ENCODE measurements at places on chromosomes 7 and 10.

GRCh38 chr10:80518143-80518806 is 19.4 kb upstream of the SH2D4B start:
- DNase-seq = no peak

- DNase-seq = no peak
Measured at GRCh38 chr10:52615756-52616394, 156.7 kb downstream of the MBL2 start.

DNA sequence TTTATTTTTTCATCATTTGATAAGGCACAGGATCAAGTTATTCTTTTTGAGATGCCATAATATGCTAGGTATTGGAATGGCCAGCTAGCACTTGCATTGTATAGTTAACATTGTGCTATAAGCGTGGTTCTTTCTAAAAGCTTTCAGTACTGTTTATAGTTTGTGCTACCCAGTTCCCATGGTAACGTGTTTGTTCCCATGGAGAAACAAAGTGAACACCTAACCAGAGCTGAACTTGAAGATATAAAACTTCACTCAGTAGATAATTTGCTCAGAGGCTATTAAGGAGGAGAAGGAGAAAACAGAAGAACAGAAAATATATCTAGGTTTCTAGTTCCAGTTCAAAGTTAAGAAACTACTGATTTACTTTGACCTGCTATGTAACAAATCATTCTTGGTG is 23.6 kb upstream of the ITGB8 start:
- no peak for DNase-seq

DNA sequence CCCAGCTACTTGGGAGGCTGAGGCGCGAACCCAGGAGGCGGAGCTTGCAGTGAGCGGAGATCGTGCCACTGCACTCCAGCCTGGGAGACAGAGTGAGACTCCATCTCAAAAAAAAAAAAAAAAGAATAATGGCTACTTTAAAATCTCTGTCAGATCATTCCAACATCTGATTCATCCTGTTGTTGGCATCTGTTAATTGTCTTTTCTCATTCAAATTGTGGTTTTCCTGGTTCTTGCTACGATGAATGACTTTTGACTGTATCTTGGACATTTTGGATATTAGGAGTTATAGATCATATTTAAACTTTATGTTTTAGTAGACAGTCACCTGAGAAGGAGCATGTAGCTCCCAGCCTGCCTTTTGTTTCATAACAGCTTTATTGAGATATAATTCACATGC is 8.5 kb downstream of the TPST1 start:
- DNase-seq = no peak

GRCh38 chr10:47206449-47207280 is 93.3 kb upstream of the GDF10 start:
- no peak for DNase-seq

DNA sequence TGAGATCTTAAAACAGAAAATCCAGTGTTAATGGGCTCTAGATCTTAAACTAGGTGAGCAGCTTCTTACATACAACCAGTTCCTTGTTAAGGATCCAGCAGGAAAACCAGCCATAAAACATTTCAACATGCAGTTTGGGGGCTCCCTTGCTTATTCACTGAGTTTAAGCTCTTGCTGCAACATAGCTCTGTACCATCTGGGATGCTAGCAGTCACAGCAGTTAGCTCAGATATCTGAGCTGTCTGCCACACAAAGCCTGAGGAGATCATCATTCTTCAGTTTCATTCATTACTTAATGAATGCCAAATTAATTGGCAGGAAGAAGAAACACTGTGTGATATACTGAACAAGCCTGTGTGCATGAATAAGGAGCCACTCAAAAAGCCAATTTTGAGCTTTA is 62.8 kb downstream of the PODXL start:
- no peak for DNase-seq

GRCh38 chr10:17181751-17182150 is 19.7 kb downstream of the TRDMT1 start:
- DNase-seq = no peak

GRCh38 chr10:120516426-120516825 is 59.4 kb downstream of the PLPP4 start:
- DNase-seq = no peak

- no peak for DNase-seq
Measured at GRCh38 chr7:118327174-118327573, 102.7 kb downstream of the ANKRD7 start.

GRCh38 chr10:24721229-24722106 is 2.2 kb downstream of the ARHGAP21 start:
- DNase-seq = no peak

DNA sequence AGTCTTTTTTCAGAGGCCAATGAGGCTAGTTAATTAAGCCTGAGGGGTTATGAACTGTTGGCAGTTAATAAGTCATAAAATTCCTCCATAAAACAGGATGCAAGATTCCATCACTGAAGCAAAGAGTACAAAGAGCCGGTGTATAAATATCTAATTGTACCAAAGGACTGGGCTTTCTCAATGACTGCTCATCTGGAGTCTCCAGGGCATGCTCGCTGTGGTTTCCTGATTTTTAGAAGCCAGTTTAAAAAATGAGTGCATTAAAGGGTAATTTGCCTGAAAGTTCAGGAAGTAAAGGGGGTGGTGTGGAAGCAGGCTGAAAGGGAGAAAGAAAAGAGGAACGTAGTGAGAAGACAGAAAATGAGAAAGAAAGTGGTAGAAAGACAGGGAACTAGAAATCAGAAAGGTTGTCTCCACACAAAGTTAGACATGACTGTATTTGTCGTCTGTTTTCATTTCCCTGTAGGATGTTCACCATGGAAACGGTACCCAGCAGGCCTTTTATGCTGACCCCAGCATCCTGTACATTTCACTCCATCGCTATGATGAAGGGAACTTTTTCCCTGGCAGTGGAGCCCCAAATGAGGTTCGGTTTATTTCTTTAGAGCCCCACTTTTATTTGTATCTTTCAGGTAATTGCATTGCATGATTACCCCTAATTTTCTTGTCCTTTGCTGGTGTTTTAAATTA is 282.3 kb downstream of the TWIST1 start:
- DNase-seq = no peak

DNA sequence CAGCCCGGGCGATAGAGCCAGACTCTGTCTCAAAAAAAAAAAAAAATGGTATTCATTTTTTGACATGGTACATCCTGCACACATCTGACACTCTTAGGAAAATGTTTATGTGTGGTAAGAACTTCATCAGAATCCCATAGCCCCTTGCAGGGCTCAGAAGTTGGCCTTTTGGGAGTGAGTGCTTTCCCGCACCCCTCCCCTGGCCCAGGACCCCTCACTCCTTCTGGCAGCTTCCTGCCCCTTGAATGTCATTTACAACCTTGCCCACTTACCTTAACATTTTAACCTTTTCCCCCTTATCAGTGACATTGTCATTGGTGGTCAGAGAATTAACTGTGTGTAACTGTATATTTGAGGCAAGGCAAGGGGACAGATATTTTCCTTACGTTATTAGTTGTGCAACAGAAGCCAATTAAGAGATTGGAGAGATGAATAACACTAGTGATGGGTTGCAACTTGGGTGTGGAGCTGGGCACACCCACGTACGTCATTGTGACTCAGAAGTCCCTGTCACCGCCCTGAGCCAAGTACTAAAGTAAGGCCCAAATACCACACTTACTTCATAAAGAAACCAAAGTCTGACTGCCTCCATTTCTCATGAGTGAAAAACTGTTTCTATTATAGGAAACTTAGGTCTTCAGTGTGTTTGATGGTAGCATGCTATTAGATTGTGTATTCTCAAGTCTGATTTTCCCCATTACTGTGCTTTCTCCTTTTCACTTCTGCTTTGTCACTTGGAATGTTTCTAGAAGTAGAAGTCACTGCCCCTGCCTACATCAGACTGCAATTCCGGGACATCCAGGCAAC is 31.6 kb downstream of the OGDH start:
- peak; percentile 72 for DNase-seq

DNA sequence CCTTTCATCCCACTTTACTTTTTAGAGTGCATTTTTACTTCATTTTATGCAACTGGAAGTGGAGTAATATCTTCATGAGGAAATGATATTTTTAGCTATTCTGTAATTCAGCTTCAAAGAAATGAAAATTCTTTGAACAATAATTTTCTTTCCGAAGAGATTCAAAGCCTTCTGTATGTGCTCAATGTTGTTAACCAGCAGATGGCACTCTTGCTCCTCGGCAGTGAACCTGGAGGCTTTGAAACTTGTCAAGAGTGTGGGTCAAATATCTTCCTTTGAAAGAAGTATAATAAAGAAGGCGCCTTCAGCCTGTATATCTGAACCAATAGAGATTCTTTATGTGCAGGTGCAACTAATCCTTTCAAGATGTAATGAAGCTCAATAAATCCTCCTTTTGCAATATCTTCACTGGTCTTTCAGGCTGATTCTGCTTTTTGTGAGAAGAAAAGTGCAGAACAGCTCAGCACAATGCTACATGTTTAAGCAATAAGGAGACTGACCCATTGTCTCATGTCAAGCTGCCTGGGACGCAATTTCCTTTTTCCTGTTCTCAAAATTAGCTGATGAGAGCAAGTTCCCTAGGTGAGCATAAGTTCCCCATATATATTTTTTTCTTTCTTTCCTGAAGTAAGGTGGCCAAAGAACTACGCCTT is 258.4 kb downstream of the SEMA3A start:
- peak; percentile 43 for DNase-seq

DNA sequence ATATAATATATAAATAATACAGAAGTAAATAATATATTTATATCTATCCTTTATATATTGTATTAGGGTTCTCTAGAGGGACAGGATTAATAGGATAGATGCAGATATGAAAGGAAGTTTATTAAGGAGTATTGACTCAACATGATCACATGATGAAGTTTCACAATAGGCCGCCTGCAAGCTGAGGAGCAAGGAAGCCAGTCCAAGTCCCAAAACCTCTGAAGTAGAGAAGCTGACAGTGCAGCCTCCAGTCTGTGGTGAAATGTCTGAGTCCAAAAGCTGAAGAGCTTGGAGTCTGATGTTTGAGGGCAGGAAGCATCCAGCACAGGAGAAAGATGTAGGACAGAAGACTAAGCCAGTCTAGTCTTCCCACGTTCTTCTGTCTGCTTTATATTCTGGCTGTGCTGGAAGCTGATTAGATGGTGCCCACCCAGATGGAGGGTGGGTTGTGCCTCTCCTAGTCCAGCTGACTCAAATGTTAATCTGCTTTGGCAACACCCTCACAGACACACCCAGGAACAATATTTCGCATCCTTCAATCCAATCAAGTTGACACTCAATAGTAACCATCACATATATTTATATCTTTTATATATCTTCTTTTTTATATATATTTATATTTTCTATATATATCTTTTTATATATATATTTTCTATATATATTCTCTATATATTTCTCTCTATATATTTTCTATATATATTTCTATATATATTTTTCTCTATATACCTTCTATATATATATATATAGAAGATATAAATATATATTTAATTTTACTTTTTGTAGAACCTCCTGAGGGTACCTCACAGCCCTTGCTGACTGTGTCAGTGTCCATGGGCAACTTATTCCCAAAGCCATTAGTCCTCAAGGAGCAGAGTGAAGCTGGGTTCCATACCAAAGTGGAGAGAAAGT is 24.6 kb upstream of the AKR1B10 start:
- DNase-seq = no peak

- no peak for DNase-seq
Measured at GRCh38 chr7:6420680-6421079, 27.1 kb downstream of the DAGLB start.

DNA sequence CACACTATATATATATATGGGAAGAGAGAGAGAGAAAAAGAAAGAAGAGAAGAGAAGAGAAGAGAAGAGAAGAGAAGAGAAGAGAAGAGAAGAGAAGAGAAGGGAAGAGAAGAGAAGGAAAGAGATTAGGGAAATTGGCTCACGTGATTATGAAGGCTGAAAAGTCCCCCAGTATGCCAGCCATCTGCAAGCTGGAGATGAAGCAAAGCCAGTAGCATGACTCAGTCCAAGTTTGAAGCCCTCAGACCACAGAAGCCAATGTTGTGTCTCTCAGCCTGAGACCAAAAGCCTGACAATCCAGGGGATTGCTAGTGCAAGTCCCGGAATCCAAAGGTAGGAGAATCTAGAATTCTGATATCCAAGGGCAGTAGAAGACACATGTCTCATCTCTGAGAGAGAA is 206.3 kb upstream of the PRSS1 start:
- no peak for DNase-seq

DNA sequence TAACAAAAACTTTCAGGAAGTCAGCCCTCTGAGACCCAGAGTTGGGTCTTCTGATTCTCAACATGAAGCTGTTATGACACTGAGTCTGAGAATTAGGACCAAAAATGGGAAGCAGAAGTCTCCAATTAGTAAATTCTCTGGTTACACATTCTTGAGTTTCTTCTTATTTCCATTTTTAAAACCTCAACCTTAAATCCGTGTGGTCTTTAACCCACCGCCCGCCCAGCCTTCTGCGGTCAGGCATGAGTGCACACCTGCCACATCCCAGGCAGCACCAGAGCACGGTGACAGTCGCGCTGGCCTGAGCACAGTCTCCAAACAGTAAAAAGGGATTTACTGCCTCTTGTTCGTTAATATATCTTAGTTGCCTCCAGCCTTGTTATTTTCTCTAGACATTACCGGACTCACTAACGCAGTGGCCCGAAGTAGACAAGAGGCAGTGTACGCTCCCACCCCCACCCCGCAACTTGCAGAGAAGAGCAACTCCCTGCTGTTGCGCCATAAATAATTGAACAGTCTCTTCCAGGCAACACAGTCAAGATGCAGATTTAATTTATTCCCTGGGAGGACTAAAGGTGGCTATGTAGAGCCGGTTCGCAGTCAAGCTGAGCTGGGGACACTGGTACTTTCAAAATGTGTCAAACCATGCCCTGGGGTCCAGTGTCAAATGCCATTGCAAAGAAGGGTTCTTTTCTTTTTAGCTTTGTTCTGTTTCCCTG is 147.0 kb upstream of the CELF2 start:
- no peak for DNase-seq

GRCh38 chr10:32950591-32951108 is 7.4 kb downstream of the ITGB1 start:
- DNase-seq = no peak

- DNase-seq = no peak
Measured at GRCh38 chr7:120799147-120799546, 58.8 kb downstream of the TSPAN12 start.

GRCh38 chr10:20094226-20094976 is 278.2 kb downstream of the PLXDC2 start:
- no peak for DNase-seq

DNA sequence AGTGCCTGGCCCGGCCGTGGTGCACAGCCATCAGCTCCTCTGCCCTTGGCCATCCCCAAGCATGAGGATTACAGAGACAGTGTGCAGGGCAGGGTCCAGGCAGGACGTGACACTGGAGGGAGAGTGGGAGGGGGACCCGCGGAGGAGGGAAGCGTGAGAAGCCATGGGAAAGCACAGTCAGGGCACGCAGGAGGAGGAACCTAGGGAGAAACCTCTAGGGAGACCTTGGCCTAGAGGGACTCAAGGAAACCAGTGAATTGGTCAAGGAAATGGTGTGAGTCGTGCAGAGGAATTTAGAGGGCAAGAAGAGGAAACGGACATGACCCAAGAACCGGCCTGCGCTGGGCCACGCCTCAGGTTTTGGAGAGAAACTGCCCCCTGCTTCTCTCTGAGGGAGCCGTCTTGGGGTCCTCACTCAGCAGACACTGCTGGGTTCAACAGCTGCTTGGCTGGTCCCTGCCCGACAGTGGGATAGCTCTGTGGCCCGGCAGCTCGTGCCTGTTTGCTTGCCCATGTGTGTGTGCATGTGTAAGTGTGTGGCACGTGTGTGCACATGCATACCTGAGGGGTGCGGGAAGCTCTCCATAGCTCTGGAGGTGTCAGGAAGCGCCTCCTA is 3.2 kb downstream of the OPN4 start:
- DNase-seq = no peak

- DNase-seq = peak; percentile 51
Measured at GRCh38 chr10:102646610-102647442, 2.5 kb downstream of the TRIM8 start.

GRCh38 chr10:92242910-92243671 is 47.8 kb downstream of the CPEB3 start:
- DNase-seq = peak; percentile 23

All from activated CD4-positive, alpha-beta T cell treated with anti-CD3 and anti-CD28 coated beads, Interleukin-2, amount 50 U/mL, for 1 hour (primary cell).